ENCODE measurements at places on chromosomes 4 and X.

DNA sequence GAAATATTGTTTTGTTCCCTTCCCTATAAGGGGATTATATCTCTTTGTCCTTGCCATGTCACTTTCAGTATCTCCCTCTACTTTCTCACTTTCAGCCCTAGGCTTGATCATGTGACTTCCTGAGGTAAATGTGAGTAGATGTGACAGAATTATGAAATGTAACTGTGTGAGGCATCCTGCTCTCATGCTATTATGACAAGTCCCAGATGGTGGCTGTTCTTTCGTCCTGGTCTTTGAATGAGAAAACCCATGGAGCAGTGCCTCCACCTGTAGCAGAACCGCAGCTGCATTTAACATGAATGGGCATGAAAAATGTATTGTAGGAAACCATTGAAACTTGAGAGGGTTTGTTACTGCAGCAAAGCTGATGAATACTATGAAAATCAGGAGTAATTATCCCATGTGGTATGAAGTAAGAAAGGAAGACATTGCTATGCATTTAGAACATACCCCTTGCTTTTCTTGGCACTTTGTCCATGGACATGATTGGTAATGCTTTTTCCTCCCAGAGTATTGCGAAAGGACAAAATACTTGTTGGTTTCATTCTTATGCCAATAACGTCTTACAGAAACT lies 202.2 kb upstream of the GPRIN3 start:
- peak; percentile 15 for DNase-seq

- DNase-seq, result no peak
Measured at GRCh38 chr4:176142253-176142652, 53.1 kb downstream of the SPATA4 start.

- no peak for DNase-seq
Measured at GRCh38 chr4:130705023-130705422, 1609.1 kb downstream of the C4orf33 start.

- no peak for DNase-seq
Measured at GRCh38 chr4:63620271-63620670, 789.0 kb downstream of the TECRL start.

Measured in stimulated activated CD4-positive, alpha-beta T cell treated with anti-CD3 and anti-CD28 coated beads, Interleukin-1b, Interleukin-23, amount 100 ng/mL, for 48 hours (primary cell).